GM23338 (cell line): ENCODE measurements at places on chromosomes 11 and 22. TPM values are rescaled to one million over a fixed set of nuclear protein-coding genes. Genes with fewer than 3 reads are reported as not detected.
A peak's percentile ranks its signal among the peaks of the same experiment; 100 is the strongest.

DNA sequence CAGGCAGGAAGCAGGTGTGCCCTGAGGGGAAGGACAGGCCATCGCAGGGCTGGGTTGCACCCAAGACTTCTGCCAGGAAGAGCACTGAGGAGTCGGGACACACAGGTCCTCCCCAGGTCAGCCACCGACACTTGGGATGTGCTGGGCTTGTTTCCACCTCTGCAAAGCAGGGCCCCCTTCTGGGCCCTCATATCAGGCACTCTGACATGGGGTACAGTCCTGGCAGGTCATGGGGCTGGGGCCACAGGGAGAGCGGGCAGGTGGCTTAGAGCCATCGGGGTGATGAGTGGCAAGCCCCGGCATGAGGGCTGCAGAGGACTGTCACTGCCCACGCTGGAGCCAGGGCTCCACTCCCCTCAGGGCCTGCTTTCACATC lies 7.9 kb upstream of the ADORA2A start:
- DNase-seq = no peak

ART1 gene
- not detected in 2 replicates for total RNA-seq

- DNase-seq = peak; percentile 12
Measured at GRCh38 chr11:74138572-74138971, 32.2 kb downstream of the C2CD3 start.

HBG2 gene
- total RNA-seq = not detected in 2 replicates

- no peak for DNase-seq
Measured at GRCh38 chr22:38411016-38411415, 44.0 kb downstream of the KCNJ4 start.

CLDN5 gene
- 1.4 and 3.2 TPM in 2 replicates for total RNA-seq

DNA sequence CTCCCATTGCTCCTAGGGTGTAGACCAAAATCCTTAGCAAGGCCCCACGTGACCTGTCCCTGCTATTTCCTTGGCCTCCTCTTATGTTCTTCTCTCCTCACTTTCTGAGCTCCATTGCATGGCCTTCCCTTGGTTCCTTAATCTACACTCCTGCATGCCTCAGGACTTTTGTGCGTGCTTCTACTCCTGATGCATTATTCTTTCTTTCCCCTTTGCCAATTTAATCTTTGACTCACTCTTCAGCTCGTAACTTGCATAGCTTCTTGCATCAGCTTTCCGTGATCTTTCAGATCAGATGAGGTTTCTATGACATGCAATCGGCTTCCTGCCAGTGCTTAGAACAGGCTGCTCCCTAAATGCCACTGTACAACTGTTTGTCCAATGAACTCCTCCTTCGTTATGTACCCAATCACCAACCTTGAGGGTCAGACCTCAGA lies 261.6 kb upstream of the CADM1 start:
- no peak for DNase-seq

H19 gene
- total RNA-seq = 0.76 TPM in 1 of 2 replicates, not detected in the other

GRCh38 chr11:30855383-30856006 lies 269.3 kb upstream of the MPPED2 start:
- no peak for DNase-seq

DNA sequence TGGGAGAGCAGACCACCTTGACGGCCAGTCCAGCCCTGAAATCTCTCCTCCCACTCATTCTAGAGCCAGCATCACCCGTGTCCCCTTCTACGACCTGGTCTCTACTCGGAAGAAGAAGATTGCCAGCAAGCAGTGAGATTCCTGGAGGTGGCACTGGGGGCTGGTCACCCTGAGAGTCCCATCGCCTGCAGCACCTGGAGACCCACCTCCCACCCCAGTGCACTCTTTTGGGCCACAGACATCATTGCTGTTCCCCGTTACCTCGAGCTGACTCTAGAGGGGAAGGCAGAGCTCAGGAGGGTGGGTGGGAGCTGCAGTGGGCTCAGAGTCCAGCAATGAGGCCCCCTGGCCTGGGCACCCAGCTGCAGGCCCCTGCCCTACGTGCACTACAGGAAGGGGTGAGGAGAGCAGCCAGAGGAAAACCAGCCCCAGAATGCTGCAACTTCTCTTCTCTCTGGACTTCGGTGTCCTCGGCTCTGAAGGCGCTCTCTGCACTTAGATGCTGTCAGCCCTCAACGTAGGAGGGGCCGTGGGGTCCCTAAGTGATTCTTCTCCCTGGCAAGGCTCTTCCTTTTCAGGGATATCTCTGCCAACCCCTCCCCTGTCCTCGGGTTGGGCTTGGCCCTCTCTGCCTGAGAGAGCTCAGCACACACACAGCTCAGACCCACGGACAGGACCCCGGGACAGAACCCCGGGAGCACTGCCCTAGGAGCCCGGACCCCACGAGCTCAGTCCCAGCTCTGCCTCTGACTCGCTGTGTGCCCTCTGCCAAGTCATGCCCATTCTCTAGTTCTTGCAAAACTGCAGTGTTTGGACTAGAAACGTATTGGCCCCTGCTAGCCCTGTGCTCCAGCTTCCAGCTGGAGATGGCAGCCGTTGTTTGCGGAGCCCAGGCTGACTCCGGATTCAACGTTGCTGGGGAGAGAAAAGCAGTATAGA lies 31.3 kb downstream of the CYTH4 start:
- no peak for DNase-seq

MISFA gene
- total RNA-seq = 1.7 TPM in 1 of 2 replicates, not detected in the other

DNA sequence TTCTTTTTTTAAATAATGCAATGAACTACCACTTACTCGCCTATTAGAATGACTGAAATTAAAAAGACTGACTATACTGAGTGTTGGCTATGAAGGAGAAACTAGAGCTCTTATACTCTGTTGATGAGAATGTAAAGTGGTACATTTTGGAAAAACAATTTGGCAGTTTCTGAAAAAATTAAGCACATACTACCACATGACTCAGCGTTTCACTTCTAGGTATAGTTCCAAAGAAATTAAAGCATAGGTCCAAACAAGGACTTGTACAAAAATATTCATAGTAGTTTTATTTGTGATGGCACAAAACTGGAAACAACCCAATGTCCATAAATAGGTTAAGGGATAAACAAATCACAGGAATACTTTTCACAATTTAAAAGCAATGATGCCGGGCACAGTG lies 22.4 kb upstream of the SLC29A2 start:
- DNase-seq = no peak

DNA sequence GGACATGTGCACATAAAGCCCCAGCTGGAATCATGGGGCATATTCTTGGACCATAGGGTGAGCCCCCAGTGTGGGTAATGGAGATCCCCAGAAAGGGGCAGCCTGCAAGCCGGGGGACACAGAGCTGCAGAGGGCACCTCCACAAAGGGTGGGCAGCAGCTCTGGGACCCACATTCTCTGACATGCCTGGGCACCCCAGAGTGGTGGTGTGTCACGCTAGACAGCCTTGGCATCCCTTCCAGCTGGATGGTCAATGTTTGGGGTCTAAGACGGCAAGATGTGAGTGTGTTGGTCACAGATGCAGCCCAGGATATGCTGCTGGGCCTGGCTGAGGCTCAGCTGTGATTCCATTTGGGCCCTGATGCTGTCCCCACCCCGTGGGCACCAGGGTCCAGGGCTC lies 9.7 kb downstream of the ADORA2A start:
- no peak for DNase-seq

DNA sequence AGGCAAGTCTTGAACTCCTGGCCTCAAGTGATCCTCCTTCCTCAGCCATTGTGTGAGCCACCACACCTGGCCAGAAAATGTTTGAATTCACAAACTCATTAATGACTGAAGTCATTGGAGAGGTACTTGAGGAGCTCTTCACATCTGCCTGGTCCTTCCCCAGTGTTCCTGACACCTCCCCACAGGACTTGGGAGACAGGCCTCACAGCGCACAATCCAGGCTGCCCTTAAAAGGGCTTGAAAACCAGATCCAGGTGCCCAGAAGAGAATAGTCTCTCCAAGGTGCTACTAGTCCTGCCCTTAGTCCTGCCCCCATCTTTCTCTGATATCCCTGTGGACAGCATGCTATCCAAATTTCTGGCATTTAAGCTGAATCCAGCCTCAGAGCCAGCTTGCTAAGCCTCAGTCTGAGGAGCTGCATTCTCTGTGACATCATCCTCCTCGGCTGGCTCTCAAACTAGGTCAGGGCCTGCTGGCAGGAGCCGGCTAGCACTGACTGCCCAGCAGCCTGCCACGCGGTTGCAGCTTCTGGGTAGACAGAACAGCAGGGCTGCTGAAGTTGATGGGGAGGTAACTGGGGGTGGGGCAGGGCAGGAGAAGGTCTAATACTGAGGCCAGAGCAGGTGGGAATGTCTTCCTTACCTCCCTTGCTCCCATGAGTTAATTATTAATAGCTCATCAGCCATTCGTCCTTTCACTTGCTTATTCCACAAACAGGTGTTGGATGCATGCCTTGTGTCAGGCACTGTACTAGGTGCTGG lies 35.3 kb upstream of the NECTIN1 start:
- DNase-seq = peak; percentile 32

KCNQ1 gene
- total RNA-seq = 0.87 and 1.2 TPM in 2 replicates

KCNJ11 gene
- 5.9 and 7.9 TPM in 2 replicates for total RNA-seq
